Ascending aorta (tissue), 2 donors: ENCODE measurements at places on chromosomes 6 and 20.

- no peak for DNase-seq
- H3K4me3 ChIP-seq = no peak overlapping the region
- H3K4me1 ChIP-seq = peaks cover 21% of the 10 kb centered on the region
- no peak overlapping the region for H3K27ac ChIP-seq
- H3K27me3 ChIP-seq = peaks cover 4% of the 10 kb centered on the region
These were observed 28.8 kb downstream of the CPXM1 start for GRCh38 chr20:2771631-2772080.

- H3K36me3 ChIP-seq = peaks cover 21% of the 10 kb centered on the region
- DNase-seq = no peak
- H3K4me1 ChIP-seq = peaks cover 61% of the 10 kb centered on the region
These were observed 12.2 kb downstream of the LAMA5 start for GRCh38 chr20:62354811-62355341.

GRCh38 chr20:10571313-10571815, 102.4 kb downstream of the JAG1 start:
- peak overlapping the region; percentile 67 for H3K27ac ChIP-seq
- peaks cover 30% of the 10 kb centered on the region for H3K4me1 ChIP-seq
- DNase-seq = no peak

- H3K4me1 ChIP-seq = no peaks in the 10 kb centered on the region
- H3K4me3 ChIP-seq = no peak within 1 kb of the TSS
- no peaks in the 10 kb centered on the region for H3K27me3 ChIP-seq
- no peak within 1 kb of the TSS for H3K27ac ChIP-seq
- no peaks in the 10 kb centered on the region for H3K36me3 ChIP-seq
- no peak for DNase-seq
These were observed at the start of gene LHFPL5 for GRCh38 chr6:35804996-35805736. Gene LHFPL5, plus strand, starts transcription at chr6:35805352. Its CDS starts 319 bp downstream, at chr6:35805671.

GRCh38 chr6:17485181-17485580, 91.8 kb downstream of the CAP2 start:
- no peak overlapping the region for H3K4me3 ChIP-seq
- no peaks in the 10 kb centered on the region for H3K27me3 ChIP-seq
- no peak overlapping the region for H3K27ac ChIP-seq
- no peaks in the 10 kb centered on the region for H3K4me1 ChIP-seq
- no peak for DNase-seq

GRCh38 chr6:135796643-135797305, 54.7 kb upstream of the PDE7B start:
- H3K4me1 ChIP-seq = no peaks in the 10 kb centered on the region
- no peak for DNase-seq
- H3K27ac ChIP-seq = no peak overlapping the region
- no peak overlapping the region for H3K4me3 ChIP-seq

DNA sequence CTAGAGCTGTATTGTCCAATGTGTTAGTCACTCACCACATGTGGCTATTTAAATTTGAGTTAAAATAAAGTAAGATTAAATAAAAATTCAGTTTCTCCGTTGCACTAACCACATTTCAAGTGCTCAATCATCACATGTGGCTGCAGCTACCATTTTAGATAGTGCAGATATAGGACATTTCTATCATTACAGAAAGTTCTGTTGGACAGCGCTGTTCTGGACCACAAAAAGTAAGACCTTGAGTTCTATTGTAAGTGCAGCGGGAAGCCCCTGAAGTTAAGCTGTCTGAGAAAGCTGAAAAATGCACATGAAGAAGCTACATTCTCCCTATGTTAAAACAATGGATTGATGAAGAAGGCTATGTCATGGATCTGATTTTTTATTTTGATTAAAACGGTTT, 1.1 kb downstream of the ORC3 start:
- H3K27me3 ChIP-seq = no peaks in the 10 kb centered on the region
- no peak for DNase-seq
- H3K4me3 ChIP-seq = peak overlapping the region; percentile 94
- no peak overlapping the region for H3K27ac ChIP-seq

DNA sequence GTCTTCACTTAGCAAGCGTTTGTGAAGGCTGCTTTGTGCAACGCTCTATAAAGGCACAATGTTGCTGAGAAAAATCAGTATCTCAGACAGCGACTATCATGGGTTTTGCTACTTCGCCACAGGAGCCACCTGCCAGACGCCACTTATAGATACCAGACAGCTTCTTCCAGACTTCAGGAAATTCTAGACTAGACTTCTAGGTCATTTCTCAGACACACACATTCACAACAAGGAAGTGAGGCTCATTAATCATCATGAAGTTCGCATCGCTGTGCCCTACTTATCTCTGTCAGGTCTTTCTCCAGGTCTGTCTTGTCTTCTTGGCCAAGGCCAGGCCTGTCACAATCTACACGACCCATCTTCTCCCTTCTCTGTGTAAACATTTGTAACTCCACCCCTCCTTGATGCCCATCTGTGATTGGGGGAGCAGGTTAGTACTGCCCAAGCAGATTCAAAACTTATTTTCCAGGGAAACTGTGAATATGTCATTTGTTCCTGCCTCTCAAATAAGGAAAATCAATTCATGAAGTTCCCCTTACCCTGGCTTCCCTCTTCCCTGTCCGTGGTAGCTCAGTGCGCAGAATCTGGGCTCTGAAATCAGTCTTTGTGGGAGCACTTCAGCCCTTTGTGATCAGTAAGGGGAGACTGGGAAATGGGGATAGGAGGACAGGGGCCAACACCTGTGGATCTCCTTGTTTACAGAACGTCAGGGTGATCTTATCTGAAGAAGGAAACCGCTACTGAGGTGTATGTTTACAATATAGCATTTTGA, 115.5 kb downstream of the TNFAIP3 start:
- DNase-seq = no peak
- no peaks in the 10 kb centered on the region for H3K27me3 ChIP-seq
- no peak overlapping the region for H3K27ac ChIP-seq
- no peaks in the 10 kb centered on the region for H3K4me1 ChIP-seq

- no peaks in the 10 kb centered on the region for H3K36me3 ChIP-seq
- no peak for DNase-seq
- H3K27ac ChIP-seq = no peak overlapping the region
- no peak overlapping the region for H3K4me3 ChIP-seq
These were observed 6.2 kb upstream of the COL12A1 start for GRCh38 chr6:75211920-75212590.

DNA sequence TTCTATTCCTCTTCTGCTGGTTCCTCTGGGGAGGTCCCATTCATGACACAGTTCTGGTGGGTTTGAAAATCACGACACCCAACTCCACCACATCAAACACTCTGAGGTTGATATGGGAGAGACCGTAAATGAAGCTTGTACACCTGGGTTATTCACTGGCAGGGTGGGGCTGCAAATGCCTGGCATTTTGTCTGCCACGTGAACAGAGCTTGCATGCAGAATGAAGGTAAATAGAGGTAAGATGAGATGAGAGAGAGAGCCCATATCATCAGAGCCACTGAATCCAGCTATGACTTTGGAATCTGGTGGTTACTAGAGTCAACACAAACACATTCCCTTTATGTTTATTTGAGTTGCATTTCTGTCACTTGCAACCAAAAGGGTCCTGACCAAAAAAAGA, 97.4 kb downstream of the BANF2 start:
- no peak overlapping the region for H3K4me3 ChIP-seq
- no peak overlapping the region for H3K27ac ChIP-seq
- H3K36me3 ChIP-seq = no peaks in the 10 kb centered on the region
- DNase-seq = no peak
- no peaks in the 10 kb centered on the region for H3K27me3 ChIP-seq
- H3K4me1 ChIP-seq = peaks cover 26% of the 10 kb centered on the region

- no peaks in the 10 kb centered on the region for H3K4me1 ChIP-seq
- no peak overlapping the region for H3K4me3 ChIP-seq
- H3K27me3 ChIP-seq = no peaks in the 10 kb centered on the region
- H3K36me3 ChIP-seq = no peaks in the 10 kb centered on the region
- H3K27ac ChIP-seq = no peak overlapping the region
- no peak for DNase-seq
These were observed 7.0 kb downstream of the UNC93A start for GRCh38 chr6:167298127-167298526.

GRCh38 chr6:48116699-48117645, 6.0 kb upstream of the PTCHD4 start:
- H3K4me1 ChIP-seq = no peaks in the 10 kb centered on the region
- no peaks in the 10 kb centered on the region for H3K36me3 ChIP-seq
- DNase-seq = no peak
- no peaks in the 10 kb centered on the region for H3K27me3 ChIP-seq
- H3K4me3 ChIP-seq = no peak overlapping the region
- no peak overlapping the region for H3K27ac ChIP-seq

GRCh38 chr6:21840428-21840827, 246.9 kb downstream of the SOX4 start:
- no peaks in the 10 kb centered on the region for H3K36me3 ChIP-seq
- DNase-seq = no peak
- no peak overlapping the region for H3K4me3 ChIP-seq
- H3K27ac ChIP-seq = no peak overlapping the region

DNA sequence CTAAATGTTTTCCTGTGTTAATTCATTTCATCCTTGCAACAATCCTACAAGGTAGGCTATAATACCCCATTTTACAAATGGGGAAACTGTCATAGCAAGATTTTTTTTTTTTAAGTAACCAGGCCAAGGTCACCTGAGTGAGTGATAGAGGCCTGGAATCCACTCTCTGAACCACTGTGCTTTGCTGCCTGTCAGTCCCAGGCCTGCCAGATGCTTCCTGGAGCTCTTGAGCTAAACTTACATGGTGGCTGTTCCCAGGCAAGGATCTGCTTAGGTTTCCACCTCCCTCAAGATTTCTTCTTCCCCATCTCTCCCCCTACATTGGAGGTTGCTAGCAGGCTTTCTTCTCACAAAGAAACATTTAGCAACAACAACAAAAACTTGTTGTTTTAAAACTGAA, 32.7 kb upstream of the RNF8 start:
- peak overlapping the region; percentile 31 for H3K27ac ChIP-seq
- no peak overlapping the region for H3K4me3 ChIP-seq
- H3K36me3 ChIP-seq = peaks cover 48% of the 10 kb centered on the region
- no peak for DNase-seq
- H3K27me3 ChIP-seq = no peaks in the 10 kb centered on the region

- H3K4me3 ChIP-seq = no peak overlapping the region
- H3K27ac ChIP-seq = no peak overlapping the region
- no peaks in the 10 kb centered on the region for H3K36me3 ChIP-seq
- DNase-seq = no peak
These were observed 218.7 kb upstream of the FERMT1 start for GRCh38 chr20:6341491-6341890.

GRCh38 chr20:380763-381580, 412 bp downstream of the TRIB3 start:
- no peaks in the 10 kb centered on the region for H3K36me3 ChIP-seq
- H3K4me3 ChIP-seq = peak overlapping the region; percentile 78
- no peak for DNase-seq

DNA sequence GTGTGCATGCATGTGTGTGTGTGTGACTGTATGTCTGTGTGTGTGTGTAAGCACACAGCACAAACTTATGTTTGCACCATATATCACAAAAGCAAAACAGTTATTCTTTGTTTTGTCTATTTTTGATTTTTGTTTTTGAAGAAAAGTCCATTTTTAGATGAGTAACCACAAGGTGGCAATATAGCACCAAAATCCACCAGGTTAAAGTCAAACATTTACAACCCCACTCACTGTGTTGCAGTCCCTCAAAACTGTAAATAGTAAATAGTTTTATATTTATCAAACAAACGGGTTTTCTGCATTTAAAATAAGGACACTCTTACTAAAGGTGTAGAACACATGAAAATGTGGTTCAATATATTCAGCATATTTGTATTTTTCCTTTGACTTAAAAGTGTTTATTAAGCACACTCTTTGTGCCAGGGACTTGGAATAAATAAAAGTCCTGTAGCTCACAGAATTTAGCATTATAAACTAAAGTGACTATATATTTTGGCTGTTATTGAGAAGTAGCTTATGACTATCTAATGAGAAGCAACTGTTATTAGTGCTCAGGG, 118.5 kb downstream of the GFRAL start:
- no peak for DNase-seq
- no peaks in the 10 kb centered on the region for H3K4me1 ChIP-seq
- H3K27ac ChIP-seq = no peak overlapping the region
- no peaks in the 10 kb centered on the region for H3K36me3 ChIP-seq

DNA sequence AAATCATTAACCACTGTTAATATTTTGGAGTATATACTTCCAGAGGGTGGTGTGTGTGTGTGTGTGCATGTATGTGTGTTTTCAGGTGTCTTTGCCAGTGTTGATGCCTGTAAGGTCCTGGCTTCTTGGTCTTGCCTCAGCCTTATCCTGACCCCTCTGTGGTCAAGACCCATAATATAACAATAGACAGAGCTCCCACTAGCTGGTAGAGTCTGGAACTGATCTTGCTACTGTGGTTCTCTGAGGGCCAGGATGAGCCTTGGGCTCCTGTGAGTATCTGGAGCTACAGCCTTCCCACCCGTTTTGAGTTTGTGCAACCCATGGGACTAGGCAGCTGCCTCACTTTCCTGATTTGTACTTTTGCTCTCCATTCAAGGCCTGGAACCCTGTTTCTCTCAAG, 191.0 kb downstream of the IBTK start:
- no peaks in the 10 kb centered on the region for H3K36me3 ChIP-seq
- DNase-seq = no peak
- no peaks in the 10 kb centered on the region for H3K27me3 ChIP-seq

DNA sequence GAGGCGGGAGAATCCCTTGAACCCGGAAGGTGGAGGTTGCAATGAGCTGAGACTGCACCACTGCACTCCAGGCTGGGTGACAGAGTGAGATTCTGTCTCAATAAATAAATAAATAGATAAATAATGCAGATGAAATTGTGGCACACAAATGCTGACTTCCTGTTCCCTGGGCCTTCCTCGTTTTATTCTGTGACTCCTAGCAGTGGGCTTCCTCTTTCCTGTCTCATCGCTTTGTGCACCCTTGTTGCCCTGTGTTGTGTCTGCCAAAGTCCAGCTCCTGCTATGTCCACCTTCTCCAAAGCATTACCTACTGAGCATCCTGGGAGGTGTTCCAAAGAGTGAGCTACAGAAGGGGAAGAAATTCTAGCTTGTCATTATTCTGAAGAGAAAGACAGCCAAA, 100.2 kb upstream of the TIAM2 start:
- no peak overlapping the region for H3K27ac ChIP-seq
- DNase-seq = no peak
- no peaks in the 10 kb centered on the region for H3K36me3 ChIP-seq
- no peaks in the 10 kb centered on the region for H3K27me3 ChIP-seq
- H3K4me3 ChIP-seq = no peak overlapping the region
- no peaks in the 10 kb centered on the region for H3K4me1 ChIP-seq

GRCh38 chr20:7940341-7940740, at the start of gene HAO1:
Gene HAO1, minus strand, starts transcription at chr20:7940458. Its CDS starts 36 bp downstream, at chr20:7940422.
- H3K27ac ChIP-seq = no peak within 1 kb of the TSS
- H3K4me1 ChIP-seq = no peaks in the 10 kb centered on the region
- H3K4me3 ChIP-seq = no peak within 1 kb of the TSS

- DNase-seq = no peak
- H3K4me3 ChIP-seq = no peak overlapping the region
- no peak overlapping the region for H3K27ac ChIP-seq
- H3K27me3 ChIP-seq = no peaks in the 10 kb centered on the region
These were observed 227.9 kb downstream of the FRK start for GRCh38 chr6:115832786-115833185.
